ENCODE measurements at places on chromosomes 5 and 9.
A peak's percentile ranks its signal among the peaks of the same experiment; 100 is the strongest.

DNA sequence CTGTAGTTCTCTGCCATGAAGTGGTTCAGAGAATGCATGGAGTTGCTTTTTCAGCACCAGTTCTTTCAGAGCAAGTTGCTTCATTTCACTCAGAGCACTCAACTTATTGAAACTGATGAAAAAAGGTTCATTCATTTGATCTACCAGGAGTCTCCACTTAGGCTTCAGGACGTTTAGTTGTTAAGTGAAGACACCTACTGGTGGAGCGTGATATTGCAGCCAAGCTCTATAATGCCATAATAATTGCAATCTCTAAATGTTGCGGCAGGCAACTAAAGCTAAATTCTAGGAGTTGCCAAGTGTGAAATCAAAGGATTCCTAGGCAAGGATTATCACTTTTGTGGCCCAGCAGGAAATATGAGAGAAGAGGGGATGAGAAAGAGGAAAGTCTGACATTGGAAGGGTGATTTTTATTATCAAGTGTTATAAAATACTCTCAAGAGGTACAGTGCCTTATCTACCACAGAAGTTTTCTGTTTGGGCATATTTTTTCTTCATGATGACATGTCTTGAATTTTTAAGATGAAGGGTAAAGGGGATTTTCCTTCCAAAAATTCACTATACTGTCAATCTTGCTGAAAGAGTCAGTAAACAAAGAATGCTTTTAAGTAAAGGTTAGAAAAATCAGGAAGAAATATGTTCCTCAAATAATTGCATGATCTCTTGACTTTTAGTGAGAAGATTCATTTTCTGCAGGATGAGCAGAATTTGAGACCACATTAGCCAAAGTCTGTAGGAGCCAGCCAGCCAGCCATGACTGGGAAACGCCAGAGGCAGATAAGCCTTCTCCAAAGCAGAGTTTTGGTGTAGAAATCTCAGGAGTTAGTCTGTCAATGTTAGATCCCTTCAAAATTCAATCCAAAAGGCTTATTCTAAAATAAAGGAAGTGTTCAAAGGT lies 83.4 kb downstream of the SH3PXD2B start:
- no peak for DNase-seq

- DNase-seq, result no peak
These were observed 472.0 kb upstream of the WWC1 start for GRCh38 chr5:167819406-167819805.

DNA sequence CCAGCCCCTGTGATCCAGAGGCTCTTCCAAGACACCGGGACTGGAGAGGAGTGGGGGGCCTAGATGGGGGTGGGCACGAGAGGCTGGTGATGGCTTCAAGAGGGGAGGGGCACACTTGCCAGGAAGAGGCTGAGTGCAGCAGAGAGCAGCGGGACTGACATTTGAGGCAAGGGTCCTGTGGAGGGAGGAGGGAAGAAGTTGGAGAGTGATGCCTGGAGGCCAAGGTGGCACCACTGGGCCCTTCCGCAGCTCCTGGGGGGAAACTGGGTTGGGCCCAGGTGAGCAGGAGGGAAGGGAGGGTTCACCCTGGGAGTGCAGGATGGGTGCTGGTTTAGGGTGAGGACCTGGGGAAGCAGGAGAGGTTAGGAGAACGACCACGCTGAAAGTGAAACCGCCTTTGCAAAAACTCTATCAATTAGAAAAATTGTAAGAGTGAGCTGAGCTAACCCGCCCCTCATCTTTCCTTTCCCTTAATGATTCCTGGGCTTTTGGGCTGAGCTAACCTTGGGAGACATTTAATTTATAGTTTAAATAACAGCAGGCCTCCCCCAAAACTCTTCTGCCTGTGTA lies 26.2 kb downstream of the ABO start:
- DNase-seq, result no peak

DNA sequence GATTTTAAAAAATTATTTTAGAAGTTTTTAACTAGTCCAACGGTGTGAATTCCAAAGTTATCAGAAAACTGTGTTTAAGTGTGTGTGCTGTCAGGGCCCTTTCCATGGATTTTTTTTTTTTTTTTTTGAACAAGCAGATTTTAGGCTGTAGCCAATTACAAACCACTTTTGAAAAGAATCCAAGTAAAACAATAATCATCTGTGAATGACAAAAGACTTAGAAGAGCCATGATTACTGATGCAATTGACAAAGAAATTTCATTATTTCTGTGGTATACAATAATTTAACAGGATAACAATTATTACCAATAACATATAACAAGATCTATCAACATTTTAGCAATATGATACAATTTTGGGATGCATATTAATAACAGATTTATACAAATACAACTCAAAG lies 16.2 kb upstream of the PAIP1 start:
- DNase-seq, result no peak

DNA sequence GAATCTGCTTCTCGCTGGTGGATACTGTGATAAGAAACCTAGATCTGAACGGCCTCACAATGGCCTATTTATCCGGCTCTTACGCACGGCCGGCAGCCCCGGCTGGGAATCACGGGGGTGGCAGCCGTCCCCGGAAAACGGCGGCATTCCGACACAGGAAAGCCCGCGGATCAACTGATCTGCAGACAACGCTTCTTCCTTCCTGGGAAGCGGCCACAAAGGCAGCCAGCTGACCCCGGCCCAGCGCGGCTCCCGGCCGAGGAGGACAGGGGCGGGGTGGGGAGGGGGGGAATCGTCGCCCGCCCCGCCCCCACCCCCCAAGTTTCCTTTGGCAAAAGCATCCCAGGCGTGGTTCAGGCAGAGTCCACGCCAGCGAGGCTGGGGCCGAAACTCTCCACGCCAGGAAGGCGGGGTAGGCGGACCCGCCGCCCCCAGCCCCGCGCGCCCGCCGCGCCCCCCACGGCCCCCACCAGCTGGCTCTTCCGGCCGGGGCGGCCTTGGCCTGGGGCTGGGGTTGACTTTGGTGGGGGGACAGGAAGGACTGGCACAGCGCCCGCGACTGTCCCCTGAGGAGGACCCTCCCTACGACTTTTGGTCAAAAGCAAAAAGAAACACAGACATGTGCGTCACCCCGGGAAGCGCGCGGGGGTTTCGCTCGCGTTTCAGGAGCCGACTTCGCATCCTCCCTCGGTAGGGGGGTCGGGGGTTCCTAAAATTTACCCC lies 247.7 kb upstream of the ANKRD55 start:
- peak; percentile 72 for DNase-seq

- no peak for DNase-seq
These were observed 33.1 kb downstream of the SH3GL2 start for GRCh38 chr9:17611917-17612316.

DNA sequence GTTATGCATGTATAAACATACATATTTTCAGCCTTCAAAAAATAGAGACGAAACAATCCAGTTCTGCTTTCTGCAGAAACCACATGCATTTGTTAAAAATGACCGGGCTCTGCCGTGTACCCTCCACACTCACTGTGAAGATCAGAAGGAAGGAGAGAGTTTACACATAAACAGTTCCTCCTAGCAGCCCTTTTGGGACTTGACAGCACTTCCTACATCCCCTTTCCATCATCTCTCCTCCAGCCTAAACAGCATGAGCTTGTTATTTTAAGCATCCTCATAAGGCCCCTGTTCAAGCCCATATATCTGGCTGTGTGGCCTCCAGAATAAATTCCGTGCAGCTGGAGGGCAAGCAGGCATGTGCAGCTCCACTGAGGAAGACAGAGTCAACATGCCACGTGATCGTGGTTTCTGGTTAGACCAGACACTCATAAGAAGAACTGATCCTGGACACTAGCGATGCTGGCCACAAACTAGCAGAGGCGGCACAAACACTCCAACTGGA lies 42.2 kb downstream of the NIPAL4 start:
- no peak for DNase-seq

- DNase-seq, result no peak
These were observed 96.3 kb downstream of the ZNF608 start for GRCh38 chr5:124650147-124650561.

GRCh38 chr9:79357616-79358015 lies 214.1 kb upstream of the TLE4 start:
- DNase-seq, result no peak

DNA sequence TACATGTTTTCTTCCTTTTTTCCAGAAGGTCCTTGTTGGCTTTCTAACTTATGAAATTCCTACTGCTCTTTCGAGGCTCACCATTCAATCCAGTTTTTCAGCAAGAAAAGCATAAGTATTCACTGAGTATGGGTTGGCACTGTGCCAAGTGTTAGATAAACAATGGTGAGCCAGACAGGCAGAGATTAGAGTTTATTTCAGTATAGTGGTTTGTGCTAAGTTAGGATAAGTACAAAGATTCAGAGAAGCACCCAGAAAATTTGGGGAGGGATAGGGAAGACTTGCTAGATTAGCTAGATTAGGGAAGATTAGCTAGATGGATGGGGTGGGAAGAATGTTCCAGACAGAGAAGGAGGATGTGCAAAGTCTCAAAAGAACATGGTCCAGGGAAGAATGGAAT lies 122.9 kb downstream of the OXCT1 start:
- no peak for DNase-seq

GRCh38 chr5:73902327-73903051 lies 276.5 kb downstream of the ARHGEF28 start:
- peak; percentile 59 for DNase-seq

DNA sequence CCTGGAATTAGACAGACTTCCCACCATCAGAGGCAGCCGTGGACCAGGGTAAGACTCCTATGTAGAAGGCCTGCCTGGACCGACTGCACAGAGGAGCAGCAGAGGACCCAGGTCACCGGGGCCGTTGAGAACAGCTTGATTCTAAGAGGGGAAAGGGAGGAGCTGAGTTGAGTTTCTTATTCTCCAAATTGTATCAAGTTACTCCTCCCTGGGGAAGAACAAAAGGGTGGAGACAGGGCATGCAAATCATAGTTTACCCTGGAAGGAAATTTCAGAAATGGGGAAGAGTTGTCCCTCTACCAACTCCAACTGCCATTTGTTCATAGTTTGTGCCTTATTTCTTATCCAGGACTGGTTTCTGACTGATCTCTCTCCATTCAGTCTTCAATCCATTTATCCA lies 20.9 kb upstream of the SLC31A2 start:
- DNase-seq, result no peak

GRCh38 chr9:4494332-4494731 lies 4.1 kb downstream of the SLC1A1 start:
- no peak for DNase-seq

DNA sequence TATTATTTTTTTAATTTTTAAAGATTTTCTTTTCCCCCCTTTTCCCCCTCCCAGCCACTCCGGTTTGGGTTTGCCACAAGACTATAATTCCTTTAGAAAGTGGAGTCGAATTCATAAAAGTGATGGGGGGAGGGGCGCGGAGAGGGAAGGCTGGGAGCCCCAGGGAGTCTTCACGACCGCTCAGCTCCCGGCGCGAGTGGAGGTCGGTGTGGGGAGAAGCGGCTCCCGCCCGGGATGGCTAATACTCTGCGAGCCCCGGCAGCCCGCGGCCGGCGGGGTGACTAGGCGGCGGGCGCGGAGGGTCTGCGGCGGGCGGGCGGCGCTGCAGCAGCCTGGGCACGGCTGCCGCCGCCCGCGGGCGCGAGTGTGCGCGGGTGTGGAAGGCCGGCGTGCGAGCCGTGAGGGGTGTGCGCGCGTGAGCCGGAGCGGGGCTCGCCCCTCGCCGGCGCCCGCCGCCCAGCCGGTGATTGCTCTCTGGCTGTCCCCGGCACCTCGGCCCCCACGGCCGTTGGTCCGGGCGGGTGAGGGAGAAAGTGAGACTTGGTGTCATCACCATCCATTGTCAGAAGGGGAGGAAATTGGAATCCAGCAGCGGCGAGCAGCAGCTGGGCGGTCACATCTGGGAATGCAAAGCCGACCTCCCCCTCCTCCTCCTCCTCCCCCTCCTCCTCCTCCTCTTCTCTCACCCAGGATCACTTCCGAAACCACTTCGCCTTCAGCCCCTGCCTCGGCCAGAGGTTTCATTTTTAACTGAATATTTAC lies at the start of gene PARP8:
PARP8 (plus strand) TSS at position 377 of the 762 bp plus-strand sequence. CDS start 459 bp downstream, outside the sequence.
- peak; percentile 84 for DNase-seq

- no peak for DNase-seq
These were observed 75.7 kb downstream of the MED10 start for GRCh38 chr5:6302684-6303083.

- DNase-seq, result peak; percentile 91
These were observed 55.2 kb upstream of the NEK6 start for GRCh38 chr9:124202447-124202971.

GRCh38 chr5:125835293-125836172 lies 587.7 kb upstream of the GRAMD2B start:
- DNase-seq, result no peak

- DNase-seq, result no peak
These were observed 149.5 kb upstream of the DHFR start for GRCh38 chr5:80804332-80804731.

GRCh38 chr5:1526681-1527131 lies 2.9 kb upstream of the LPCAT1 start:
- peak; percentile 55 for DNase-seq

- DNase-seq, result no peak
These were observed 51.4 kb upstream of the NCS1 start for GRCh38 chr9:130120832-130121231.

- DNase-seq, result peak; percentile 43
These were observed 45.9 kb downstream of the OTULIN start for GRCh38 chr5:14710313-14710994.

- no peak for DNase-seq
These were observed 35.6 kb upstream of the NREP start for GRCh38 chr5:111792471-111793058.

- DNase-seq, result no peak
These were observed 242.3 kb upstream of the PTGER4 start for GRCh38 chr5:40437452-40437861.

GRCh38 chr9:133352635-133353340 lies 3.5 kb downstream of the SURF1 start:
- DNase-seq, result no peak

- no peak for DNase-seq
These were observed 35.3 kb downstream of the GAPVD1 start for GRCh38 chr9:125296843-125297372.

DNA sequence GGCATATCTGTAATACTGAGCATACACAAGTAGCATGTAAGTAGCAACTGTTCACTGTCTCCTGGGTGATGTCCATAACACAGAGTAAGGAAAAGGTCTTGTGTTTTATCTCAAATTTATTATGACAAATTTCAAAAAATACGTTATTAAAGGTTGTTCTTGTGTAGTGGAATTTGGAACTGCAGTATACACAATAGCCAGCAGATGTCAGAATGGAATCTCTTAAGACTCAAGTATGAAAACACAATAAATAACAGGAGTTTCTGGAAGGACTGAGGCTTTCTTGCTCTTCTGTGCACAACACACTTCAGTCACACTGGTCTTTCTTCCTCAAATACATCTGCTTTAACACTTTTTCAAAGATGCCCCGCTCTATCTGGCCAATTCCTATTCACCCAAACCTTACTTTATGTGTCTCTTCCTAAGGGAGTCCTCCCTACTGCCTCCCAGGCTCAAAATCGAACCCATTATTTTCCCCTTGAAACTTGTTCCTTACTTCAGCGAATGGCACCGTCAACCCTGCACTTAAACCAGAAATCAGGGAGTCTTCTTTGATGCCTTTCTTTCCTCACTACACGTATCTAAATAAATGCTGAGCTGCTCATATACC lies 6.5 kb upstream of the FBXO10 start:
- DNase-seq, result no peak

- DNase-seq, result no peak
These were observed 94.0 kb downstream of the CACNA1B start for GRCh38 chr9:137971477-137972138.
